Esophagus squamous epithelium (tissue), 5 donors: ENCODE measurements at places on chromosomes 13 and 19.

GRCh38 chr13:101146101-101146898 is 270.0 kb downstream of the NALCN start:
- no peaks in the 10 kb centered on the region for H3K27me3 ChIP-seq
- no peak overlapping the region for H3K4me3 ChIP-seq

- peak overlapping the region; percentile 76 for H3K27ac ChIP-seq
- peaks cover 20% of the 10 kb centered on the region for H3K4me1 ChIP-seq
- H3K27me3 ChIP-seq = no peaks in the 10 kb centered on the region
- no peak for DNase-seq
- H3K4me3 ChIP-seq = peak overlapping the region; percentile 83
Observed at GRCh38 chr13:33817513-33817900, 442 bp upstream of the RFC3 start.

GRCh38 chr19:16682539-16682938 is 21.6 kb downstream of the TMEM38A start:
- peaks cover 28% of the 10 kb centered on the region for H3K36me3 ChIP-seq
- H3K4me3 ChIP-seq = no peak overlapping the region
- no peak for DNase-seq

GRCh38 chr19:36807029-36807428 is 31.2 kb downstream of the ZNF790 start:
- H3K4me3 ChIP-seq = no peak overlapping the region
- H3K36me3 ChIP-seq = peaks cover 96% of the 10 kb centered on the region
- no peak overlapping the region for H3K27ac ChIP-seq
- H3K4me1 ChIP-seq = no peaks in the 10 kb centered on the region
- no peak for DNase-seq

- no peak overlapping the region for H3K4me3 ChIP-seq
- no peaks in the 10 kb centered on the region for H3K27me3 ChIP-seq
- H3K27ac ChIP-seq = no peak overlapping the region
- no peak for DNase-seq
Observed at GRCh38 chr13:20217168-20217567, 15.0 kb downstream of the GJB6 start.

DNA sequence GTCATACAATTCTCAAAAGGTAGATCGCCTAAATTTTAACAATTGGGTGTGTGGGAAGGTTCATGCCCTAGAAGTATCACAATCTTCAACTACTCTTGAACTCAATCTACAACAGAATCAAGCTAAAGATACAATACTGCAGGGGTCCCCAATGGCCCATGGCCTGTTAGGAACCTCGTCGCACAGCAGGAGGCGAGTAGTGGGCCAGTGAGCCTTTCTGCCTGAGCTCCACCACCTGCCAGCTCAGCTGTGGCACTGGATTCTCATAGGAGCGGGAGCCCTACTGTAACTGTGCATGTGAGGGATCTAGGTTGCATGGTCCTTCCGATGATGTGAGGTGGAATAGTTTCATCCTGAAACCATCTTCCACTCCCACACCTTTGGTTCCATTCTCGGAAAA is 230.6 kb downstream of the KLF12 start:
- no peaks in the 10 kb centered on the region for H3K36me3 ChIP-seq
- H3K27ac ChIP-seq = no peak overlapping the region
- no peaks in the 10 kb centered on the region for H3K4me1 ChIP-seq

- H3K27ac ChIP-seq = peak overlapping the region; percentile 85
- DNase-seq = no peak
- H3K27me3 ChIP-seq = no peaks in the 10 kb centered on the region
- no peak overlapping the region for H3K4me3 ChIP-seq
- no peaks in the 10 kb centered on the region for H3K36me3 ChIP-seq
Observed at GRCh38 chr19:13095934-13096927, 6.4 kb downstream of the LYL1 start.

- H3K27ac ChIP-seq = peak overlapping the region; percentile 94
- H3K4me3 ChIP-seq = peak overlapping the region; percentile 100
- H3K27me3 ChIP-seq = no peaks in the 10 kb centered on the region
- H3K4me1 ChIP-seq = peaks cover 71% of the 10 kb centered on the region
- DNase-seq = no peak
Observed at GRCh38 chr19:5903056-5903623, 450 bp downstream of the NDUFA11 start.

DNA sequence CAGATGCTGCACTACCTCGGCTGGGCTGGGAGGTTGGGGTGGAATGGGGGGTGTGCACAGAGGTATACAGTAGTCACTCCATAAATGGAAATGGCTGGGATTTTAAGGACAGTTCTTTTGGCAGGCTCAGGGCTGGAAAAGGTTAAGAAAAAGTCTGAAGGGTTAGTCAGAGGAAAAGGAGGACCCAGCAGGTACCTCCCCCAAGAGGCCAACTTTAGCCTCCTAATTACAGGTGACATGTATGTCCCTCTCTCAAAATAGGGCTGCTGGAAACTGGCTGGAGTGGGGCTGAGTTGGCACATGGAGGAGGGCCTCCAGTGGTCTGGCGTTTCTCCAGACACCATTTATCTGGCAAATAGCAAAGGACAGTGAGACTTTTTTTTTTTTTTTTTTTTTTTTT is 994 bp downstream of the CCDC194 start:
- H3K4me3 ChIP-seq = no peak overlapping the region
- H3K27ac ChIP-seq = no peak overlapping the region
- DNase-seq = no peak
- peaks cover 54% of the 10 kb centered on the region for H3K27me3 ChIP-seq

- no peak for DNase-seq
- no peak overlapping the region for H3K4me3 ChIP-seq
- no peaks in the 10 kb centered on the region for H3K27me3 ChIP-seq
- H3K27ac ChIP-seq = no peak overlapping the region
Observed at GRCh38 chr13:41133951-41134350, 1.3 kb upstream of the KBTBD6 start.

DNA sequence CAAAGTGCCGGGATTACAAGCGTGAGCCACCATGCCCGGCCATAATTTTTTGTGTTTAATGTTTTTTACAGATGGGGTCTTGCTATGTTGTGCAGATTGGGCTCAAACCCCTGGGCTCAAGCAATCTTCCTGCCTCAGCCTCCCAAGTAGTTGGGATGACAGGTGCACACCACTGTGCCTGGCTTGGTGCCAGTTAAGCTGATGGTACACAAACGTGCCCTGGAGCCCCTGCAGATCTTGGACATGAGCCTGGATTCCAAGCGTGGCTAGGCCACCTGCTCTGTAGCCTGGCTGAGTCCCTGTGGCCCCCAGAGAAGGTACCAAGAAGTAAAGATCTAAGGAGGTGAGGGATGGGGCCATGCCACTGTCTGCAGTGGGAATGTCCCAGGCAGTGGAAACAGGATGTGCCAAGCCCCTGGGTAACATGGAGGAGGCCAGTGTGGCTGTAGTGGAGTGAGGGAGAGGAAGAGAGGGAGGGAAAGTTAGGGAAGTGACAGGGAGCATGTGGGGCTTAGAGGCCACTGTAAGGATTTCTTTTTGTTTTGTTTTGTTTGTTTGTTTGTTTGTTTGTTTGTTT is 7.0 kb downstream of the PRODH2 start:
- H3K36me3 ChIP-seq = no peaks in the 10 kb centered on the region
- H3K4me3 ChIP-seq = no peak overlapping the region
- H3K4me1 ChIP-seq = no peaks in the 10 kb centered on the region
- DNase-seq = no peak
- peaks cover 43% of the 10 kb centered on the region for H3K27me3 ChIP-seq
- no peak overlapping the region for H3K27ac ChIP-seq

DNA sequence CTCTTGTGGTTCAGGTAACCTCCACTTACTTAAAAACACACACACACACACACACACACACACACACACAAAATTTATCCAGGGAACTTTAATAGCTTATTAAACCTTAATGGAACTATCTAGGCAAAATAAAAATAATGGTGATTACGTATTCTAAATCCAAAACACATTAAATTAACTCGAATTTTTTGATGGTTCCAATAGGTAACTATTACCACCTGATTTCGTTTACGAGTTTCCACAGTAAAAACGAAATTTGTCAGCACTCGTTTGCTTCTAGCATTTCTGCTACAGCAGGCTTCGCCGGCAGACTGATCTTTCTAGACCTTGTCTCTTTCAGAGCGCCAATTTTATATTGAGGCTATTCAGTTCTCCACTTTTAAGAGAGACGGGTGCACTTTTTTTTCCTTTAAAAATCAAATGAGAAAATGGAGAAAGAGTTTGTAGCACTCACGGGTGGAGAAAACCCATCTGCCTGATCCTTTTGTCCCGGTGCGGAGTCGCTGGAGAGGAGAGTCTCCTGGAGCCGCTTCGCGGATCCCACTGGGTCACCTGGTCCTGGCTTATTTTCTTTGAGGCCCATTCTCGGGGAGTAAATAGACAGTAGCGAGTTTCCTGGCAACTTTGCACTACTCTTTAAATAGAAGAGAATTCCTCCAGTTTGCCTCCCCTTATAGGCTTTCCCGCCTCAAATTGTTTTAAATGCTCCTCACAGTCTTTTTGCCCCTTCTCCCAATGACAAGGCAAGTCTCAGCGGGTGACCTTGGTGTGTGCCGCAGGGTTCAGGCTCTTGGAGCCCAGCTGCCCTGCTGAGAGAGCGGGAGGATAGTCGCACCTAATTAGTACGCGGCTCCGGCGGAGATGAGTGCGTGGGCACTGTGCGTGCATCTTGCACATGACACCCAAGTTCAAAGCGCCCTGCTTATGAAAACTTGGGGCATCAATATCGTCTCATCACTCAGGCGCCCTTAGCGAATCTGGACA is 117.0 kb downstream of the KCNRG start:
- H3K27ac ChIP-seq = no peak overlapping the region
- H3K4me3 ChIP-seq = no peak overlapping the region
- peaks cover 36% of the 10 kb centered on the region for H3K27me3 ChIP-seq
- DNase-seq = no peak

DNA sequence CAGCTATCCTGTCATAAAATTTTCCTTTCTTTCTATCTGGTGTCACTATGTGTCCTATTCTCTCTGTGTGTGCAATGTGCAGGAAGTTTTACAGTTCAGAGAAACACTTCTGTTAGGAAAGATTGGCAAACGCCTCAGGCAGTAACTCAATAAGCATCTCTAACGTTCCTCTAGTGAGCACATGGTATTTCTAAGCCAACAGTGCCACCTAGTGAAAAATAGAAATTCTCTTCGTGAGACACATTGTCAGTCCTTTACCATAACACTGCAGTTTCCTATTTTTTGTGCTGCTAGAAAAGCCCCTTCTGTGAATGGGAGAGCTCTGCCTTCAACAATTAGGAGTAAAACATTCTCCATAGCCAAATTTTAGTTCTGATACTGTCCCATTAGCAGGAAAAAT is 50.7 kb downstream of the ZNF723 start:
- DNase-seq = no peak
- H3K27me3 ChIP-seq = no peaks in the 10 kb centered on the region
- no peaks in the 10 kb centered on the region for H3K4me1 ChIP-seq
- no peak overlapping the region for H3K4me3 ChIP-seq

DNA sequence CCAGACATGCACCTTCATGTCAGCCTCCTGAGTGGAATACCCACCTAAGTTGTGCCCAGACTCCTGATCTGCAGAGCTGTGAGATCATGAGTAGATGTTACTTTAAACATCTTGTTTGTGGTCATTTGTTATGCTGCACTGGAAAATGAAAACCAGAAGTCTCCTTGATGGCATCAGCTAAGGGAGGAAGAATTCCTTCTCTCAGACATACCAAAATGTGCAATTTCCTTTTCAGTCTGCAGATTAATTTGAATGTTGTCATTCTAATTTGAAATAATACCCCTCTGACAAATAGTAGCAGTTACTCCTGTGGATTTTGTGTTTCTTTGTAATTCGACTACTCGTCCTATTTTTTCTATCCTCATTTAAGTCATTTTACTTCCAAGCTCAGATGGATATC is 59.3 kb downstream of the ITGBL1 start:
- no peaks in the 10 kb centered on the region for H3K36me3 ChIP-seq
- no peaks in the 10 kb centered on the region for H3K4me1 ChIP-seq
- no peak overlapping the region for H3K4me3 ChIP-seq
- DNase-seq = no peak
- no peak overlapping the region for H3K27ac ChIP-seq

GRCh38 chr19:43522929-43523328 is 4.1 kb downstream of the ETHE1 start:
- H3K4me3 ChIP-seq = no peak overlapping the region
- no peaks in the 10 kb centered on the region for H3K27me3 ChIP-seq
- no peaks in the 10 kb centered on the region for H3K36me3 ChIP-seq

DNA sequence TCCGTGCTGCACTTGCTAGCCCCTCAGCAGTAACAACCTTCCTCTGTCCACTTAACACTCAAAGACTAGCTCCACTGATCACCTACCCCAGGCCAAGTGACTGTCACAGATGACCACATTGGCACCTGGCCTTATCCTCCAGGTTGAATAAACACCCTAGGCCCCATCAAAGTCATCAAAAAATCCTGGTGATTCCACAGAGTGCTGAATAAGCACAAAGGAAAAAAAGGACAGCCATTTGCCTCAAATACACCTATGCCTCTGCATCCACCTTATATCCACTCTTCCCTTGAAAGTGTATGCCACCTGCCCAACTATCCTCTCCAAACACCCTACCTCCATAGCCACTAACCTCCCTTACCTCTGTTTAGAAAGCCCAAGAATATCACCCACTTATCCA is 2.7 kb downstream of the ZNF154 start:
- H3K4me3 ChIP-seq = no peak overlapping the region
- H3K4me1 ChIP-seq = no peaks in the 10 kb centered on the region
- no peaks in the 10 kb centered on the region for H3K27me3 ChIP-seq
- no peak for DNase-seq

- no peak for DNase-seq
- no peaks in the 10 kb centered on the region for H3K4me1 ChIP-seq
- H3K27ac ChIP-seq = no peak overlapping the region
- H3K4me3 ChIP-seq = no peak overlapping the region
- no peaks in the 10 kb centered on the region for H3K36me3 ChIP-seq
Observed at GRCh38 chr13:23081901-23082300, 98.9 kb upstream of the SGCG start.

DNA sequence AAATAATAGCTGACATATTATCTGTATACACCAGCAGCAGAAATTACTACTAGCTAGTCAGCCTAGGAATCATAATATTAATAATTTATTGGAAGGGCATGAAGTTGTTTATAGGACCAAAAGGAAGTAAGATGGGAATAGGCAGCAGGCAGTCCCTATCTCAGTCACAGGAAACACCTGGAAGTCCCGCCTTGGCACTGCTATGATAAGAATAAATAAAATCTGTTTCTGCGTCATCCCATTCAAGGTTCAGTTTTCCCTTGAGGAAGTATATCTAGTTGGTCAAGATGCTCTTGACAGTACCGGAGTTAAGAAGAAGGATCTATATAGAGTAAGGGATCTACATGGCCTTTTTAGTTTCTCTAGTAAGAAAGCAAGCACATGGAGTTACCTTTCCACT is 830.8 kb downstream of the DIAPH3 start:
- no peak overlapping the region for H3K27ac ChIP-seq
- H3K4me3 ChIP-seq = no peak overlapping the region
- no peak for DNase-seq
- H3K36me3 ChIP-seq = no peaks in the 10 kb centered on the region

GRCh38 chr13:112842343-112842856 is 126.6 kb upstream of the MCF2L start:
- H3K27me3 ChIP-seq = no peaks in the 10 kb centered on the region
- no peak overlapping the region for H3K4me3 ChIP-seq
- no peaks in the 10 kb centered on the region for H3K4me1 ChIP-seq
- H3K36me3 ChIP-seq = no peaks in the 10 kb centered on the region
